NCI-H1930 (cell line): ENCODE measurements at places on chromosomes 7 and 10.

DNA sequence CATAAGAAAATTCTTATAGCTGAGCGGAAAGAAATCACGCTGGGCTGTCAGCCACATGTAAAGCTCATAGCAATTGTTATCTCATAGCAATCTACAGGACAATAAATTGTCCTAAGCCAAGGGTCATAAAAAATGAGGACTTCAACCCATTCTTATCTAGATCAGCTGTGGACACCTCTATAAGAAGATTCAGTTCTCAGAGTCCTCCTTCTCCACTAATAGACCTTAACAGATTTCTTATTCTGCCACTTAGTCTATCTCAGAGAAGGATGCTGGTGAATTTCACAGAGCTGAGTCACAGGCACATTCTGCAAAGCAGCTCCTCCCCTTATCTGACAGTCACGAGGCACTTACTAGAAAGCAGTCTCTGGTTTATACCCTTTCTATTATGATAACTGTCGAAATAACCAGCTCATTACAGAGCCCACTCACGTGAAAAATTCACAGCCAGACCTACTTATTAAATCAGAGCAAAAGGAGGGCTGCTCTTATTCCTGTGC is 185.3 kb upstream of the PCLO start:
- no peak for DNase-seq

DNA sequence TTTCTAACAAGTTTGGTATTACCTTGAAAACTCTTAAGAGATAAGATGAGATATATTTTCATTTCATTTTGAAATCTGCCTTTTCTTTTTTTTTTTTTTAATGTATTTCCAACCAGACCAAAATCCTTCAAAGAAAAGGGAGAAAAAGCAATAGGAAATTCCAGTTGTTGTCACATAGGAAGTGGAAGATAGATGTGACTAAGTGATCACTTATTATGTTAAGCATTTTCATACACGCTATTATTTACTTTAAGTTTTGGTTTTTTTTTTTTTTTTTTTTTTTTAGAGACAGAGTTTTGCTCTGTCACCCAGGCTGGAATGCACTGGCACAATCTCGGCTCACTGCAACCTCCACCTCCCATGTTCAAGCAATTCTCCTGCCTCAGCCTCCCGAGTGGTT is 197.2 kb upstream of the FRMD4A start:
- DNase-seq = no peak

DNA sequence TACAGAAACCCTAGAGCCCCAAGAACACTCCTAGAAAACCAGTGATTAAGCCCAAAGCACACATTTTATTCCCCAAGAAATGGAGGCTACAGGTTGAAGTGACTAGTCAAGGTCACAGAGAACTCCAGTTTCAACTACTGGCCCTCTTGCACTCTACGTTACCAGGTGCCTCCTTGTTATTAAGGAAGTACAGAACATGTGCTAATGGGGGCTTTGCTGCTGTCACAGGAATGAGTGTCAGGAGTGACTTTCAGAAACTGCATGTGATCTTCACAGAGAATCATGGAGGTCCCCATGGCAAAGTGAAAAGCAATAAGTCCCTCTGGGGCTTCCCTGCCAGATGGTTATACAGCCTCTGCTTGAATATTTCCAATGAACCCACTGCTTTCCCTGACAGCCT is 19.3 kb downstream of the JAZF1 start:
- no peak for DNase-seq

DNA sequence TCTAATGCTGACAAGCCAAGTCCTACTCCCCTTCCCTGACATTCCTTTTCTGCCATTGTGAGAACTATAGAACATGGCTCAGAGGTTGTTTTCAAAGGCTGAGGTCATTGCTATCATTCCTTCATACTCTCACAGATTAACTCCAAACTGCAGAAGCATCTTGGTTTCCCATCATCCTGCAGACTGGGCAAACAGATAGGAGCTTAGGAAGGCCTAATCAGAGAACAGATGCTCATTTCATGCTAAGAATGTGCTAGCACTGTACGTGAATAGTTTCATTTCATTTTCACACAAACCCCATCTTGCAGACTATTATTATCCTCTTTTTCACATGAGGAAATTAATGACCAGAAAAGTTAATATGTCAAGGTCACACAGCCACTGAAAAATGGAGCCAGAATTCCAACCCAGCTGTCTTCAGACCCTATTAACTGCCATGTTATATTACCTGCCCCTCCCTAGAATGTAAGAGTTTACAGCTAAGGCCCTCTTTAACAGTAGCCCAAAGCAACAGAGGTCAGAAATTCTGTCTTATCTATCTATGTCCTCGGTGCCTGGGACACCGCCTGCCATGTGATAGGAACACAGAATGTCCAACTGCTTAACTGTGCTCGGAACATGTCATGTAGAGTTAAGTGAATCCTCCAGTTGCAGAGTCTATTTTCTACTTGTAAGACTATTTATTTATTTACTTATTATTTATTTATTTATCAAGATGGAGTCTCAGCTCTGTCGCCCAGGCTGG is 2.9 kb upstream of the LCOR start:
- no peak for DNase-seq

DNA sequence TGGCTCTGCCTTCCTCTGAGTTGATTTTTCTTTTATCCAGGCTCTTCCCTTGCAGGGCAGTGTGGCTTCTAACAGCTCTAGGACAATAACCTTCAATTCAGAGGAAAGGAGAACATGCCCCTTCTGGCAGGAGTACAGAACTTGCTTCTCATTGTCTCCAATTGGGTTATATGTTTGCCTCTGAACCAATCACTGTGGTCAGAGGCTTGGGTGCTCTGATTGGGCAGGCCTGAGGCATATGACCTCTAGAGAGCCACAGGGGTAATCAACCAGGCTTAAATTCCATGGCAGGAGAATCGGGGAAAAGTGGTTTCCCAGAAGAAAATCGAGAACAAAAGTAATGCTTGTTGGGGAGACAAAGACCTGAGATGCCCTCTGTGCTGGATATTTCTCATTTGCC is 240.0 kb downstream of the REEP3 start:
- no peak for DNase-seq

DNA sequence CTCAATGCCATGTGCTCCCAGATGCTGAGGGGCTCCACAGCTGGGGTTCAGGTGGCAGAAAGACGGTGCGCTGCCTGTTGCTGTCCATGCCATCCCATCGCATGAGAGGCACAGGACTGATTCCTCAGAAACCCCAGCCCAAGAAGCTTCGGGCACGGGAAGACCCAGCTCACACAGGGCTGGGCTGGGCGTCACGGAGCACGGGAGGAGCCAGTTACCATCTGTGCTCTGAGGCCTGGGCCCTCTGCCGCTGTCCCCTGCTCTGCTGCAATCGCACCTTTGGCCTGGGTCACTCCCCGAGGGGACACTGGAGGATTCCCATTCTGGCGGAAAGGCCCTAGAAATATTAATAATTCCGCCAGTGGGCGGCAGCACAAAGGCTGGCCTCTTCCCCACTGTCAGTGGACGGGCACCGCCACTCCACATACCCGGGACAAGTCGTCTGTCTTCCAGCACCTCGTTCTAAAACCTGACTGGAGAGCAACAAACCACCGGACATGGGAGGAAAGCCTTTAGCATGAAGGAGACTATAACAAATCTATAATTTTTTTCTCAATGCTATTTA is 92.1 kb downstream of the PIP4K2A start:
- no peak for DNase-seq

DNA sequence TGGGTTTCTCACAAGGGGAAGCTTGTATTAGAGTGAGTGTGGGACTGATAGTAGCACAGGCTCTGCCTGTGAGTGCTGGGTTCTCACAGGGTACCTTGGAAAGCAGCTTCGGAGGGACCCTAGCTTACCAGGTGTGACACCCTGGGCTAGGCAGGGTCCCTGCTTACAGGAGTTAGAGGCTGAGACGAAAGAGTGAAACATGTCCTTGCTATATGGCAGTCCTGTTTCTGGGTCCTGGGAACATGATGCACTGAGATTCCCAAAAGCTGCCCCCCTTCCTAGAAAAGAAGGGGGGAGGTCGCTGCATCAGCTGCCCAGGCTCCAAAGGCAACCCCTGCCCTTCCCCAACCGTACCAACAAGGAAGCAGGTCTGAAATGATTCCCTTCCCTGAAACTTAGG is 6.3 kb upstream of the ARHGAP22 start:
- no peak for DNase-seq

- no peak for DNase-seq
Measured at GRCh38 chr7:2661602-2662272, 26.3 kb upstream of the AMZ1 start.
